ENCODE measurements at places on chromosomes 1 and 21.

GRCh38 chr1:164693564-164694359 lies 134.8 kb downstream of the PBX1 start:
- DNase-seq = no peak

- no peak for DNase-seq
These were observed 14.7 kb upstream of the KIRREL1 start for GRCh38 chr1:157978586-157979403.

DNA sequence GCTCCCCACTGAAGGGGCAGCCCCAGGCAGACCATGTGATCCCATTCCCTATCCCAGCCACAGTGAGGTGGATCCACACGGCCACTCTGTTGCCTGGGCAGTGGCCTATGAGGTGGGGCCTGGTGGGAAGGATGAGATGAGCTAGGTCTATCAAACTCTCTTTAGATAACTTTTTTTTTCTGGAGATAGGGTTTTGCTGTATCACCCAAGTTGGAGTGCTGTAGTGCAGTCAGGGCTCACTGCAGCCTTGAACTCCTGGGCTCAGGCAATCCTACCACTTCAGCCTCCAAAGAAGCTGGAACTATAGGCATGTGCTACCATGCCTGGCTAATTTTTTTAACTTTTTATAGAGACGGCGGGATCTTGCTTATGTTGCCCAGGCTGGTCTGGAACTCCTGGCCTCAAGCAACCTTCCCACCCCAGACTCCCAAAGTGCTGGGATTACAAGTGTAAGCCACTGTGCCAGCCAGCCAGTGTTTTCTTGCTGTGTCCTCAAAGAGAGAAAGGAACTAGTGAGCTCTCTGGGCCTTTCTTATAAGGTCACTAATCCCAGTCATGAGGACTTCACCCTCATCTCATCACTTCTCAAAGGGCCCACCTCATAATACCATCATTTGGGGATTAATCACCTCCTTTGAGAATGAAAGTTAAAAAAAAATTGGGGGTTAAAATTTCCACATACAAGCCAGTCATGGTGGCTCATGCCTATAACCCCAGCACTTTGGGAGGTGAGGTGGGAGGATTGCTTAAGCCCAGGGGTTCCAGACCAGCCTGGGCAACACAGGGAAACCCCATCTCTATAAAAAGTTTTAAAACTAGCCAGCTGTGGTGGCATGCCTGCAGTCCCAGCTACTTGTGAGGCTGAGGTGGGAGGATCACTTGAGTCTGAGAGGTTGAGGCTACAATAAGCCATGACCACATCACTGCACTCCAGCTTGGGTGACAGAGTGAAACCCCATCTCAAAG lies 36.6 kb downstream of the H3-3A start:
- DNase-seq = no peak

DNA sequence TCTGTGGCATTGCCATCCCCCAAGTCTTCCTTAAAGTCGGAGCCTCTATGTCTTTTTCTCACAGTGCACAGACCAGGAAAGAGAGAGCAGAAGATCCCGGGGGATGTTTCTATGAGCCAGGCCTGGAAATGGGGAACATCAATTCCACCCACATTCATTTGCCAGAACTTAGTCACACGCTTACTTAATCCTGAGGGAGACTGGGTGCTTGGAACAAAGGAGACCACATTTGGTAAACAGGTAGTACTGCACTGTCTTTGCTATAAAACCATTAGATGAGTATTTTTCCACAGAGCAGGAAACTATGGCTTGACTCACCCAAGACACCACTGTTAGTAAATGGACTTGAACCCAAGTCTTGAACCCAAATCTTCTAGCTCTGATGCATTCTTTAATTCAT lies 60.7 kb upstream of the CTTNBP2NL start:
- no peak for DNase-seq

DNA sequence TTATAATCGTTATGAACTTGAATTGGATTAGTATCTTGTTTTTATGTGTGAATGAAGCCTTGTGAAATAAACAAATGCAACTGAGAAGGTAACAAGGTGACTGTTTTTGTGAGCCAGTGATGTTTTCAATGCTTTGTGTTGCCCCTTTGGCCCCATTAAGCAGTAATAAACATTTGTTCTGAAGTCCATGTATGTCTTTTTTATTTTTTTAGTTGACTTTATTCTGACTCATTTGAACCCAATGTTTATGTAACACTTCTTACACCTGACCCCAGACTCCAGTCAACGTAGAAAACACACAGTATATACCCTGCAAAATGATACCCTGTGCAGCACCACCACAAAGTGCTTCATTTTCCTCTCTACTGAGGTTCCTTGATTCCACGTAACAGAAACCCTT lies 4.6 kb upstream of the CACYBP start:
- no peak for DNase-seq

- DNase-seq = no peak
These were observed 174.6 kb downstream of the HLX start for GRCh38 chr1:221053889-221054288.

GRCh38 chr1:214362188-214362882 lies 81.4 kb downstream of the SMYD2 start:
- DNase-seq = no peak

- no peak for DNase-seq
These were observed 1341.7 kb downstream of the PLA2G4A start for GRCh38 chr1:188170411-188170810.

DNA sequence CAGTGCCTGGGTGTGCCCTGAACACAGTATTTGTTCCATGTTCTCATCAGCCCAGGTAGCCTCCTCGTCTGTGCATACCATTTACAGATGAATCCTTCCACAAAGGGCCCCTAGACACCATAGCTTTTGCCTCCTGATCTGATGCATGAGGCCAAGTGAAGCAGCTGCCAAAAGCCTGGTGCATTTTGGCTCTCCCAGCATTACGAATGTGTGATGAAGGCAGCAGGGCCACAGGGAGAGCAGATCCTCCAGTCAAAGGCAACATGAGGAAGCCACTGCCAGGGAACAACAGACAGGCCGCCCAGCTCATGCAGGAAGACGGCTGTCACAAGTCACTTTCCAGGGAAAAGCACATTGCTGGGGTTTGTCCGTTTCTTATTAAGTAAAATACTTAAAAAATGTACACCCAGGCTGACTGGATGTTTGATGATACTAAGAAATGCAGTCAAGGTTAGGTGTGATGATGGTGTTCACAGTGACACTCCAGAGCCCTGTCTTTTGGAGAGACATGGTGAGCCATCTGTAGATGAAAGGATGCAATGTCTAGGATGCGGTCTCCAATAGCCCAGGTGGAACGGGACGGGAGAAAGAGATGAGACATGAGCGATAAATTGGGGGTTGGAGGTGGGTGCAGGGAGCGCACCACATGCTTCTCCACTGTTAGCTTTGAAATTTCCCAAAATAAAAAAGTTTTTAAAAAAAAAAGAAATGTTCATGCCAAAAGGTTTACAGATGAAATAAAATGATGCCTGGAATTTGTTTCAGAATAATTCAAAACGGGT lies 48.7 kb downstream of the NPHP4 start:
- peak; percentile 48 for DNase-seq

- no peak for DNase-seq
These were observed 11.4 kb downstream of the EMC1 start for GRCh38 chr1:19239876-19240275.

DNA sequence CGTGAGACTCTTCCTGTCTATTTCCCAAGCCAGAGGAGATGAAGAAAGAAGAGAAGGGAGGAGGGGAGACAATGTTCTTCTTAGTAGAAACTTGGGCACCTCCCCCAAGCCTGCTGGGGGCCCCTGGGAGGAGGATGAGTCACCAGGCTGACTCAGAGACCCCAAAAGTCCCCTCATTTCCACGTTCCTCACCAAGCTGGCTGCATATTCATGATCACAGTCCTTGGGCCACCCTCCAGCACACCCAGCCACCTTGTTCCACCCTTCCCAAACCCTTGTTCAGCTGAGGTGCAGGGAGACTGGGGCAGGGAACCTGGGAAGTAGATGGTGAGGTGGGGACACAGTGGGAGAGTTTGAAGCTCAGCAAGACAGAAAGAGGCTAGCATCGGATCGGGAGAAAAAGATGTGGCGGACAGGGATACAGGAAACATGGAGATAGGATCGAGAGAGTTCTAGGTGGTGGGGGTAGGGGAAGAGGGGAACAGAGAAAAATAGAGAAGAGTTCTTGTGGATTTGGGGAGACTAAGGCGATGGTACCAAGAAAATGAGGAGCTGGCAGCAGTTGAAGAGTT lies 712 bp downstream of the RAB13 start:
- no peak for DNase-seq

DNA sequence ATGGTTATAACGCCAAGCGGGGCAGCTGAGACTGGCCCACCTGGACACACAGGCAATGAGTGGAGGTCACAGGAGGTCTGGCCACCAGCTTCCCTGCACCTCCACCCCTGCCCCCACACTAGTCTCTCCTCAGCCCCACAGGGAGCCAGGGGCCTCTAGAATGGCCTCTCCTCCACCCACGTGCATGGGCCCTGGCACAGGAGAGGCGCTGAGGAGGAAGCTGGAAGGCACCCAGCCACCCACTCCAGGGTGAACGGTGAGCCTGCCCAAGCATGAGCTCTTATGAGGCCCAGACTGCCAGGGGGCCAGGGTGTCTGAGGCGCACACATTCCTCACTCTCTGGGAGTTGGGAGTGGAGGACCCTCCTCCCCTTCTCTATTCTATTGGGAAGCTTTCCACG lies 22.2 kb downstream of the LRP8 start:
- no peak for DNase-seq

- no peak for DNase-seq
These were observed 28.2 kb downstream of the RNF220 start for GRCh38 chr1:44433209-44433608.

GRCh38 chr1:8873506-8874229 lies 4.8 kb downstream of the ENO1 start:
- no peak for DNase-seq

GRCh38 chr21:15964236-15964855 lies 234.6 kb downstream of the USP25 start:
- DNase-seq = no peak

DNA sequence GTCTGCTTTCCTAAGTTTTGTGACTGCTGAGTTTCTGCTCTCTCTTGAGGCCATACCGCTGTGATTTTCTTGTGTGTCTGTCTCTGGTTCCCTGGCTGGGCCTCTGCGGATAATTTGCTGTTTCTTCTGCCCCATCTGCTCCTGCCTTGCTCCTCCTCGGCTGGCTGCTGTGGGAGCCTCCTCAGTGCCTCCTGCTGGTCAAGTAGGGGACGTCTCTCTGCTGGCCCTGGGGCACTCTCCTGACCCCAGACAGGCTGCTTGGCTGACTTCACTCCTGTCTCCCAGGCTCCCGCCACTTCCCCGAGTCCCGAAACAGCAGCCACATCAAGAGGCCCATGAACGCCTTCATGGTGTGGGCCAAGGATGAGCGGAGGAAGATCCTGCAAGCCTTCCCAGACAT lies 28.5 kb downstream of the ETNK2 start:
- DNase-seq = no peak

- peak; percentile 98 for DNase-seq
These were observed at the start of gene RAP1A for GRCh38 chr1:111619635-111620440. TSS of gene RAP1A (plus strand) at chr1:111619789. CDS start at chr1:111691361, 71,572 bp downstream.

GRCh38 chr1:55673416-55673815 lies 458.3 kb upstream of the USP24 start:
- DNase-seq = no peak

- DNase-seq = no peak
These were observed 56.5 kb downstream of the GABPA start for GRCh38 chr21:25791319-25791718.

- DNase-seq = no peak
These were observed 25.6 kb downstream of the NFYC start for GRCh38 chr1:40717065-40717464.

- DNase-seq = no peak
These were observed 30.2 kb upstream of the RNF187 start for GRCh38 chr1:228457017-228457395.

GRCh38 chr1:221169447-221169889 lies 290.2 kb downstream of the HLX start:
- no peak for DNase-seq

GRCh38 chr1:231240531-231240882 lies 505 bp upstream of the GNPAT start:
- DNase-seq = no peak

GRCh38 chr1:220730486-220730885 lies 17.6 kb upstream of the MTARC2 start:
- no peak for DNase-seq

DNA sequence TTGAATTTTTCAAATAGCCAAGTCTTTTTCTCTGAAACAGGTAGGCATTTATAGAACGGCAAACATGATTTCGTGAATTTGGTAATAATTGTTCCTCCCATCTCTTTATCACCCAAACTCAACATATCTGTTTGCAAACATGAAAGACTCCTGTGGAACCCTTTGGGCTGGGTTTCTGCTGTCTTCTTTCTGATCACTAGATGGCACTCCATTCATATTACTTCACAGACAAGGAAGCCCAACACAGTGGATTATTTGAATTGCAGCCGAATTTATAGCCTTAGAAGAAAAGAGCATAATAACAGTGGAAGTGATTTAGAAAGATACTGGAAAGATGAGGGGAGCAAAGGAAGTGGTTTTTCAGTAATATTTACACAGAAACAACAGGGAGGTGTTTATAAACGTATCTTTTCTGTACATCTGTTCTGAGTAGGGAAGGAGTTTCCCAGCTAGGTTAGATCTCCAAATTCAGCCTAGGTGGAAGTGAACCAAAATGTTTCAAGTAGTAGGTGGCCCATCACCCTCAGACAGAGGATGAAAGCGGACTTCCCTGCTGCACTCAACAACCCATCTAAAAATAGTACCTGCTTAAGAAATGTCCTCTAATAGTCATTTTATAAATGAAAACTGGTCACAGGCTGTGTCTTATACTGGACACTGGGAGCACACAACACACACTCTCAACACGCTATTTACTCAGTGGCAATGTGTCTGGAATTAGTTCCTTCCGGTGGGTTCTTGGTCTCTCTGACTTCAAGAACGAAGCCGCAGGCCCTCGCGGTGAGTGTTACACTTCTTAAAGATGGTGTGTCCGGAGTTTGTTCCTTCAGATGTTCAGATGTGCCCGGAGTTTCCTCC lies 67.6 kb downstream of the MAP3K21 start:
- no peak for DNase-seq

DNA sequence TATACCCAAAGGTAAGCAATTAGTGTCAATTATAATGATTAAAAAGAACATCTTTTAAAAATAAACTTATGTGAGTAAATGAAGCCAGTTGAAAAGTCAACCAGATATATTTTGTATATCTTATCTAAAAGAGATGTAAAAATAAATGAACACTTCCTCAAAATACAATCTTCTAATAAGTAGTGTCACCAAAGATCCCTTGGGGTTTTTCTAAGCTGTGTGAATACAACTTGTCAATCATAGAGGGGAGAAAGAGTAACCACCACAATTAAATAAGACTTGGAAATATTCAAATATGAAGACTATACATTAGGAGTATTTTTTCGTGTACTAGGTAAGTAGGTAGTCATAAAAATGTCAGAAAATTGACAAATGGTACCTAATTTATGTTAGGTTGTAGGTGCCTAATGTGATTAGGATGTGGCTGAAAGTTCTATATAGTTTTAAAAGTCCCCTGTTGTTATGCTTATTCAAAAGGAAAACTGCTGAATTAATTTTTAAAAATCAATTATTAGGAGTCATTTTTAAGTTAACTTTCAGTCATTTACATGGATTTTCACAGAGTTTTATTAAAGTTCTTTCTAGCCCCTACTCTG lies 72.6 kb downstream of the RASAL2 start:
- no peak for DNase-seq
